ENCODE measurements at places on chromosomes 7 and 10.
A peak's percentile ranks its signal among the peaks of the same experiment; 100 is the strongest.

DNA sequence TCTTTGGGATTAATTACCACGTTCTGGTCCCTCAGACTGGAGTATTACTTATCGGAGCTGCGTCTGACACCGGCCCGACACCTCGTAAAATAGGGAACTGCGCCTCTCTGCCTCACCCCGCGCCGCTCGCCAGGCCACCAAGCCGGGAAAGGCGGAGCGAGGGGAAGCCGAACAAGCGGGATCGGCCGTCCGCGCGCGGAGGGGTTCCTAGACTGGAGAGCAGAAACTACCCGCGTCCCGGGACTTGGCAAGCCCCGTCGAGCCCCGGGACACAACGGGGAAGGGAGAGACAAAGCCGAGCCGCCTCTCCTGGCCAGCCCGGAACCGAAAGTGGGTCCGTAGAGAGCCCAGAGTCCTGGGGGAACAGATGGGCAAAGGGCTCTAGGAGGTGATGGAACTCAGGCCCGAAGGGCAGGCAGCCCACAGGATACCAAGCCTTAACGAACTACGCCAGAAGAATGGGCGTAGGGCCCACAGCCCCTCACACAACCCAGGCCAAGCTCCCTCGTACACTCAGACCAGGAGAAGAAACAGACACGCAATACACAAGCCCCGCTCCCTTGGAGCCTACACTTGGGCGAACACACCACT lies 6.5 kb downstream of the LBX1 start:
- no peak for DNase-seq

DNA sequence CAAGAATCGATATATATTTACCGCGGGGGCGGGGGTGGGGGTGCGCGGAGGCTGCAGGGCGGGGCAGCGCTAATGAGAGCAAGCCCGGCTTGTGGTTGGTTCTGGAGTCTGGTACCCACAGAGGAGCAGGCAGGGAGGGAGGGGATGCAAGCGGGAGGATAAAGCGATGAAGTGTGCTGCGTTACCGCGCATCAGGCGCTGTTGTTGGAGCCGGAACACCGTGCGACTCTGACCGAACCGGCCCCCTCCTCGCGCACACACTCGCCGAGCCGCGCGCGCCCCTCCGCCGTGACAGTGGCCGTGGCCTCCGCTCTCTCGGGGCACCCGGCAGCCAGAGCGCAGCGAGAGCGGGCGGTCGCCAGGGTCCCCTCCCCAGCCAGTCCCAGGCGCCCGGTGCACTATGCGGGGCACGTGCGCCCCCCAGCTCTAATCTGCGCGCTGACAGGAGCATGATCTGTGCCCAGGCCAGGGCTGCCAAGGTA lies at the start of gene HECW1:
Gene HECW1 (plus strand): TSS at position 189 of the 482 bp plus-strand sequence. CDS start 131,259 bp downstream, outside the sequence.
- DNase-seq: no peak

DNA sequence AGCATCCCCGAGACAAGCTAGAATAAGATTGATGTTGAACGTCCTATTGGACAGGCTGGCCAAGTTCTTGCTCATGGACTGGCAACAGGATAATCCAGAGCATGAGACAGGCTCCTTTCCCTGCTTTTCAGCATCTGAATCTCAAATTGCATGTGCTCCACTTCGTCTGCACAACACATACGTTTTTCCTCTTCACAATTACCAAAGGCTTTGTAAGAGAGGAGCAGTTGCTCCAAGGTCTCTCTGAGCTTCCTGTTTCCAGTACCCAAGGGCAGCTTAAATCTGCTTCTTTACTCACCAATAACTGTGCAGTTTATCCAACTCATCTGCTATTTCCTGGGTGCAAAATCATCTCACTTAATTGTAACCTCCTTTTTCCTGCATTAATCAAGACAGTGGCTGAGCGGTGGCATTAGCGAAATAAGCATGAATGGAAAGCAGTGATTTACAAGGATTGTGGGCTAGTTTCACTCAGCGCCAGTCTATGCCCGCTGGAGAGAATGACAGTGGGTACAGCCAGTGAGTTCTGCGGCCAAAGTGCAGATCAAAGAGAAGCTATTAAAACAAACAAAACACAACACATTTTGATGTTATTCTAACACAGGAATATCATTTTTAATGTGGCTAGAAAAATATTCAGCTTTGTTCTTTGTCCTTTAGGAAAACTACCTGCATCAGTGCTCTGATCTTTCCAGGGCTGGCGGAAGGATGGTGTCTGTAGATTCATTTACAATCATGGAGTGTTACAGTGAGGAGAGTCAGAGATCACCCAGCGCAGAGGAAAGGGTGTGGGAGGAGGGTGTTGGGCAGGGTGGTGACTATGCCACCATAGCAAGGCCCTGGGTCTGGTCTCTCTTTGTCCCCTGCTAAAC lies 79.8 kb downstream of the CHN2 start:
- DNase-seq: no peak

GRCh38 chr10:110742801-110743200 lies 98.7 kb downstream of the RBM20 start:
- DNase-seq: no peak

- no peak for DNase-seq
These were observed 39.4 kb downstream of the AOC1 start for GRCh38 chr7:150891740-150892139.

DNA sequence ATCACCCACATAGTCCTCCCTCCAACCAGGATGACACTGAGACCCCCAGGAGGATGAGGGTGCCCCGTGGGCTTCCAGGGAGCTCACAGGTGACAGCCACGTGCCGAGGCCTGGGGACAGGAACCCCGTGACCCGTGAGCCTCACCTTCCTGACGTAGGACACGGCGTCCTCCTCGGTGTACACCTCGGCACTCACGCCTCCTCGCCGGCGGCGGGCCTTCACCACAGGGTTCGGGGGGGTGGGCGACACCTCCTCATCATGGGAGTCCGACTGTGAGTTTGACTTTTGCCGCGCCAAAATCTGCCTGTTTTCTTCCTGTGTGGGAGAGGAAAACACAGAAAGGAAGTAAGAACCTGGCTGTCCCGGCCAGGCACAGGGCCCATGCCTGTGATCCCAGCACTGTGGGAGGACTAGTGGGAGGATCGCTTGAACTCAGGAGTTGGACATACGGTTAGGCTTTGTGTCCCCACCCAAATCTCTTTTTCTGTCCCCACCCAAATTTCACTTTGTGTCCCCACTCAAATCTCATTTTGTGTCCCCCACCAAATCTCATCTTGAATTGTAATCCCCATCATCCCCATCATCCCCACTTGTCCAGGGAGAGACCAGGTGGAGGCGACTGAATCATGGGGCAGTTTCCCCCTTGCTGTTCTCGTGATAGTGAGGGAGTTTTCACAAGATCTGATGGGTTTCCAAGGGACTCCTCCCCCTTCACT lies 45.9 kb upstream of the DNAAF5 start:
- DNase-seq: no peak

GRCh38 chr7:4725014-4725849 lies 43.1 kb downstream of the FOXK1 start:
- peak; percentile 43 for DNase-seq

- no peak for DNase-seq
These were observed 712 bp upstream of the CPVL start for GRCh38 chr7:29146888-29147609.

DNA sequence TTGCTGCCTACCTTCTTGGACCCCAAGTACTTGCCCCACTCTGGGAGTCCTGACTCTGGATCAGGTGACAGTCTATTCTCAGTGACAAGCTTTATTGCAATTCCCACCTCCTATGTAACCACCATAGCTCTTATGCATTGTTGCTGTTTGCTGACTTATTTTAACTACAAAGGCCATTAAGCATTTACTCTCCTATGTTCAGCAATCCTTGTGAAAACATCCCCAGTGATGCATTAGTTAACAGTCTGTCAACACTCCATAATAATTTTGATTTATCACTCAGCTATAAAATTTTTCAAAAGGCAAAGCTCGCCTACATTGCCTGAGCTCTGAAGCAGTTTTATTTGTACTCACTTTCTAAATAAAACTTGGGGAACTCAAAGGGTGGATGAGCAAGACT lies 871.8 kb upstream of the SORCS1 start:
- DNase-seq: no peak

GRCh38 chr7:20019757-20020432 lies 197.3 kb downstream of the MACC1 start:
- DNase-seq: no peak

GRCh38 chr10:124366343-124366742 lies 52.4 kb downstream of the OAT start:
- DNase-seq: no peak

DNA sequence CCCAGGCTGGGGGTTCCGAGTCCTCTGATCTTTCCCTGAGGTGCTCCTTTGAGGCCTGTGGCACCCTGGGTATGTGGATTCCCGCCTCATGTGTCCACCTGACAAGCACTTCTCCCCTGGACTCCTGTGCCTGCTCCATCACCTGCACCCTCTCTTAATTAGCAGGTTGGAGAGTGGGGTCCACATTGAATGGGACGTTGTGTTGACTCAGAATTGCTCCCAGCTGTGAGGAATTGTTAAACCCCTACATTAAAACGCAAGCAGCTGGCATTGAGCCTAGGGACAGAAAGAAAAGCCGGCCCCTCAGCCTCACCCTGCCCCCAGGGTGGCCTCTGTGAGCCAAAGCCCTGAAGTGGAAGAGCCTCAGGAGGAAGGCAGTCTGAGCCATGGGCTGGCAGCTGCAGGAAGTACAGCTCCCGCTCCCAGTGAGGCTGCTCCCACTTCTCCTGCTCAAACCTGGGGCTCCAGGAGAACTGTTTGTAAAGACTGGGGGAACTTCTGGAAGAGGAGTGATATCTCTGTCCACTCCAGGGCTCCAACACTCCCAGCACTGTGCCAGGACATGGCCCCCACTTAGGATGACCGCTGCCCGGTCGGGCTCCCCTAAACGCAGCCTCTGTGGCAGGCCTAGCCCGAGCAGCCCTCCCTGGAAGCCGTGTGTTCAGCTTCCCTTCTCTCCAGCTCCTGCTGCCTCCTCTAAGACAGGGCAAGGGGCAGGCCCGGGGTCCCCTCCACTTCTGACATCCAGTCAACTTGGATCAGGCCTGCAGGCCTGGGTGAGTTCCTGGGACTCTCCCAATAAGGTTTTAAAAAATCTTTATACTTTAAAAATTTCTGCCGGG lies 1.8 kb upstream of the OPN4 start:
- no peak for DNase-seq

DNA sequence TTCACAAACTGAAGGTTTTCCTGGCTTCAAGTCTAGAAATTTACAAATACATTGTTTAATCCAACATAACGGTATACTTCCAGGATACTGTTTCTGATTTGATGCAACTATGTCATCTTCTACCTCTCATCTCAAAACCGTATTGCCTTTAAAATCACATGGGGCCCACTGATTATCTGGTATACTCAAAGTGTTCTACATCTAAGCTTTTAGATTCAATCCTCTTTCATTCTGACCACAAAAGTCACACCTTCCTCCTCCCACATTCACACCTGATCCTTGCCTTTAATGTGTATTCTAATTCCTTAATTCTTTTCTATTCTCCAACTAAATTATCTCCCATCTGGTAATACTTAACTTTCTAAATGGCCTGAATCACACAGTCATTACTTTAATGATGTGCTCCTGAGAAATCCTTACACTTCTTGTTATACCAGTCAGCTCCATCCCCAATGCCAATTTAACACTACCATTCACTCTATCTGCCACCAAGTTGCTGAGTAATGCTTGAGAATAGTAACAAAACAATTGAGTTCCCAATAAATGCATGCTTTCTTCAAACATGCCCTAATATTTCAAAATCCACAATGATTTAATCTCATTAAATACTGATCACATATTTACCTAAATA lies 13.0 kb downstream of the ATAD1 start:
- no peak for DNase-seq

DNA sequence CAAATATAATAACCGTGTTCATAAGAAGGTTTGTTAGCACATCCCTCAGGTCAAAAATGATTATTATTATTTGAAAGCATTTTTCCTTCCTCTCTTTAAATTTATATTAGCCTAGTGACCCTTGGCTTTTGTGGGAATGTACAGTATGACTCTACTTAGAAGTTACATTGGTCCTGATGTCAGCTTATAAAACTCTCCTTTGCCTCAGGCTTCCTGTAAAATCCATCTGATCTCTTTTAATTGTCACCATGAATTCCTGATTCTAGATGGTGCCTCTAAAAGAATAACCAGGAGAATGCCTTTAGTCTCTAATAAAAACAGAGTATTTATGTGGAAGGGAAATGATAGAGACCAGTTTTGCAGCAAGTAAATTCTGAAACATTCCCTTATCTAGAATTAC lies 1134.4 kb downstream of the XPNPEP1 start:
- no peak for DNase-seq

GRCh38 chr10:90857635-90858460 lies at the start of gene HTR7:
TSS of gene HTR7 (minus strand) at chr10:90858039. CDS start at chr10:90857671, 368 bp downstream.
- DNase-seq: no peak

All from stimulated activated CD8-positive, alpha-beta memory T cell treated with anti-CD3 and anti-CD28 coated beads, Interleukin-2, amount 100 ng/mL, for 48 hours (primary cell).